Nasal cavity respiratory epithelium epithelial cell of viscerocranial mucosa (primary cell): ENCODE measurements at places on chromosomes 11 and 22. TPM values are rescaled to one million over a fixed set of nuclear protein-coding genes. Genes with fewer than 3 reads are reported as not detected.

The SELENOM gene
- total RNA-seq: 17.4 and 47.8 TPM in 2 replicates

The MS4A1 gene
- not detected in 2 replicates for total RNA-seq

The OR52I1 gene
- not detected in 2 replicates for total RNA-seq

The PC gene
- 12.3 and 19.2 TPM in 2 replicates for total RNA-seq

The SHISAL1 gene
- under 0.01 and 0.57 TPM in 2 replicates for total RNA-seq

The LUZP2 gene
- total RNA-seq: under 0.01 and 0.36 TPM in 2 replicates

The PTPN5 gene
- not detected in 2 replicates for total RNA-seq

The RASSF10 gene
- total RNA-seq: 2.1 and 3.3 TPM in 2 replicates

The FIBIN gene
- 16.7 and 24.2 TPM in 2 replicates for total RNA-seq

The CBX7 gene
- 2.4 and 3.9 TPM in 2 replicates for total RNA-seq

The SMIM35 gene
- total RNA-seq: not detected in 2 replicates

The YPEL4 gene
- under 0.01 and 0.07 TPM in 2 replicates for total RNA-seq

The CCDC81 gene
- 0.28 and 0.34 TPM in 2 replicates for total RNA-seq

The MS4A12 gene
- total RNA-seq: not detected in 2 replicates

The TRIM34 gene
- 3.8 and 6.2 TPM in 2 replicates for total RNA-seq

The YDJC gene
- total RNA-seq: 25.8 and 45.1 TPM in 2 replicates

The XRRA1 gene
- 7.9 and 10.7 TPM in 2 replicates for total RNA-seq

The ROBO4 gene
- under 0.01 TPM in 1 of 2 replicates, not detected in the other for total RNA-seq
